Stimulated activated CD4-positive, alpha-beta T cell treated with anti-CD3 and anti-CD28 coated beads, Interleukin-4, amount 100 ng/mL, for 48 hours (primary cell): ENCODE measurements at places on chromosomes 12 and 14.

GRCh38 chr14:61542848-61543790 lies 152.2 kb upstream of the HIF1A start:
- DNase-seq: no peak

GRCh38 chr12:1529862-1530591 lies 64.4 kb downstream of the FBXL14 start:
- no peak for DNase-seq

GRCh38 chr14:82724316-82724715 lies 1190.7 kb upstream of the SEL1L start:
- DNase-seq: no peak

DNA sequence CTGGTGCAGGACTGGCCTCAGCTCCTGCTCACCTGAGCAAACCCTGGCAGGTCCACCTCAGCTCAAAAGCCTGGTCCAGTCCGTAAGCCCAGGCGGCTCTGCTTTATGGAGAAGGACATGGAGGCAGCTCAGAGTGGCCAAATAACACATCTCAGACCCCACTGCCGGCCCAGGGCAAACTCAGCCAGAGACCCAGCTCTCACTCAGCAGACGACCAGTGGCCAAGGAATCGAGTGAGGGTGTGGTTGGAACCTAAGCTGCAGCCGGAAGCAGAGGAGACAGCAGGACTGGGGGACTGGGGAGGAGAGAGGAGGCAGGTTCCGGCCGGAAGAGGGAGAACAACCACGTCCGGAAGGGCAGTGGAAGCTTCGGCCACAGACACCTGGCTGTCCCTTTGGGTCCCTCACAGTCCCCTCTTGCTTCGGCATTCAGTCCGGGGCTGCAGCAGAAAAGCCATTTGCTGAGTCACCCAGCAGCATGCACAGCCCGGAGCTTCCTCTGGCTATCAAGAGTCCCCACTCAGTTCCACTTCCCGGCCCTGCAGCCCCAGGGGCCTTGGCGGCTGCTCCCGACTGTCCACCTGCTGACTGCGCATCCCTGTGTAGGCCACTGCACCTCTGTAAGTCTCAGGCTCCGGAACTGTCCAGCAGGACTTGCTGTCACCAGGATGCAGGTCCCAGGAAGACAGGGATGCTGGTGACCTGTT lies 104.0 kb downstream of the CALM1 start:
- no peak for DNase-seq

DNA sequence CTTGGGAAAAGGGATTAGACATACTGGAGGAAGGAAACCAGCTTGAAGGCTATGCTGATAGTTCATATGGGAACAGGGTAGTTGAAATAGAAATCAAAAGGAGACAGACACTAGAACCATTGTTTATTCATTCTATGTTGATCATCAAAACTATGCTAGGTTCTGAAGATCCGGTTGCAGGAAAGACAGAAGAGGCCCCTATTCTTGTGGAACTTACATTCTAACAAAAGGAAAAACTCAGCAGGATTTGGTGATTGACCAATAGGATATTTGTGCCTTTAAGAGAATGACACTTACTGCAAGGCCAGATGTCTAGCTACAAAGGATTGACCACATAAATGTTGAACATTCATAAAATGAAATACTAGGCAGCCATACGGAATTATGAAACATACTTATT lies 179.2 kb downstream of the AKAP6 start:
- DNase-seq: no peak

DNA sequence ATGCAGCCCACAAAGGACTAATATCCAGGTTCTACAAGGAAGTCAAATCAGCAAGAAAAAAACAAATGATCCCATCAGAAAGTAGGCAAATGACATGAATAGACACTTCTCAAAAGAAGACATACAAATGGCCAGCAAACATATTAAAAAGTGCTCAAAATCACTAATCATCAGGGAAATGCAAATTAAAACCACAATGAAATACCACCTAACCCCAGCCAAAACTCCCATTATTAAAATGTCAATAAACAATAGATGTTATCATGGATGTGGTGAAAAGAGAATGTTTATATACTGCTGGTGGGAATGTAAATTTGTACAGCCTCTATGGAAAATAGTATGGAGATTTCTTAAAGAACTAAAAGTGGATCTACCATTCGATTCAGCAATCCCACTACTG lies 25.0 kb downstream of the SLC41A2 start:
- no peak for DNase-seq

GRCh38 chr12:75489613-75490210 lies 9.2 kb downstream of the GLIPR1 start:
- DNase-seq: no peak

DNA sequence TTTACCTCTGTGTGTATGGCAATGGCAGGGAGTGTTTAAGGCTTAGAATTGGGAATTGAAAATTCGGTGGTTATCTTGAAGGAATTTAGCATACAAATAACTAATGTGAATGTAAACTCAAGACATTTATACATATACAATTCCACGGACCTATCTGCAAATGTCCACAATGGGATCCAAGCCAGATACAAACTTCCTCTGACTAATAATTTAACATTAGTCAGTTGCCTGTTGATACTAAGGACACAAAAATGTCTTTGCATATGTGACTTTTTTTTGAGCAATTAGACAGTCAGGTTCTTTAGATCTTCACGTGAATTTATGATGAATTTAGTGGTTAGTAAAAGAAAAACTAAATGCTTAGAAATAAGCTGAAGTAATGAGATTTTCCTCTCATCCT lies 40.5 kb downstream of the ESR2 start:
- DNase-seq: no peak

GRCh38 chr12:106985479-106985878 lies 1.5 kb downstream of the MTERF2 start:
- no peak for DNase-seq

- no peak for DNase-seq
These were observed 192.3 kb downstream of the DPF3 start for GRCh38 chr14:72701605-72702004.

DNA sequence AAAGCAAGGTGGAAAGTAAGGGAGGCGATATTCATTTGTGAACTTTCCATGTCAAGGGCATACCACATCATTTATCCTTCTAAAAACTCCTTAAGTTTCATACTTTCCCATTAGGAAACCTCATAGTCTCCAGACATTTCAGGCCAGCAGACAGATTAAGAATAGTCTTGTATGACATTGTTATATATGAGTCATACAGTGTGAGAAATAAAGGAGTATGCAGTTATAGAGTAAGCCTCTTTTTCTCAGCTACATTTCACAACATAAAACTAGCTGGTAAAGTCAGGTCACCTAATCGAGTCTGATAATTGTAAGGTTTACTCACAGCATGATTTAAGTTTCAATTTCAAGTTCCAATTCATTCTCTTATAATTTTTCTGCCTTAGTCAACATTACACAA lies 164.3 kb downstream of the GRIP1 start:
- DNase-seq: no peak

DNA sequence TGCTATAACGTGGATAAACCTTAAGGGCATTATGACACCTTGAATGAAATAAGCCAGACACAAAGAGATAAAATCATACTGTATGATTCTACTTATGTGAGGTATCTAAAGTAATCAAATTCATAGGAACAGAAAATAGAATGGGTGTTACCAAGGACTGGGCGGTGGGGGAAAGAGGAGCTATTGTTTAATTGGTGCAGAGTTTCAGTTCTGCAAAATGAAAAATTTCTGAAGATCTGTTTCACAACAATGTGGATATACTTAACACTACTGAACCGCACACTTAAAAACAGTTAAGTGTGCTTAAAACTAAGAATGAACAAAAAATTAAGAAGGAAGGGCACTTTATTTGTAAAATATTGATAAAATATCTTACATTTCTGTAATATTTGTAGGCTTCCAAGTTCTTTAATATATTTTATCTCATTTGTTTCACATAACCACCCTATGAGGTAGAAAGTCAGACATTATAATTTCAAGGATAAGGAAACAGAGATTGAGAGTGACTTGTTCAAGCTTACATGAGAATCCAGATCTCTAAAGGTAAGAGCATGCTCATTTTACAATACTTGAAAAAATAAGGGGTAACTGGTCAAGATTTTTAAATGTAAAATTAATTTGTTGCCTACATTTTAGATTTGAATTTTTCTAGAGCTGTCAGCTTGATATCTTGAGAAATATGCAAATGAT lies 14.9 kb downstream of the LTA4H start:
- DNase-seq: no peak

DNA sequence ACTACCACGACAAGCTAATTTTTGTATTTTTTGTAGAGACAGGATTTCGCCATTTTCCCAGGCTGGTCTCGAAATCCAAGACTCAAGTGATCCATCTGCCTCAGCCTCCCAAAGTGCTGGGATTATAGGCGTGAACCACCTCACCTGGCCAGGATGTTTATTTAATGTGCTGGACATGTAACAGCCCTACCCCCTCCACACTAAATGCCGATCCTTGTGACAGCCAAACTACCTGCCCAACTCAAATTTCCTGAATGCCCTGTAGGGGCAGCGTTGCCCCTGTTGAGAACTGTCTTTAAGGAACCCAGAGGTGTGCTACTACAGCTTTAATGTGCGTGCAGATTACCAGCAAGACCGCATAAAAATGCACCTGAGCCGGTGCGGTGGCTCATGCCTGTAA lies 48.1 kb downstream of the KCNK13 start:
- no peak for DNase-seq

DNA sequence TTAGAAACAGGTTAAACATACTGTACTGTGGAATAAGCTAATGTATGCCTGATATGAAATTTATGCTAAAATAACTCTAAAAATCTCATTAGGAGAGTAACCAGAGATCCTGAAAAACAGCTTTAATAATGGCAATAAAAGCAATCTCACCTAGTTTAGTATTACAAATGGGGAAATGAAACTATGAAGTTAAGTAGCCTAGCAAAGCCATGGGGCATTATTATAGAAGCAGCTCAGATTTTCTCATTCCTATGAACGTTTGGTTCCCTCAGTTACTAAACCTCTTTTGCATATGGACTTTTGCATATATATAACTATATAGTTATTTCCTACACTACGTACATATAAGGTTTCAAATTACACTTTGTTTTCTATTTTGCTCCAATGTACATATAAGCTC lies 25.0 kb upstream of the APPL2 start:
- no peak for DNase-seq

GRCh38 chr12:108519558-108519957 lies 4.5 kb downstream of the FICD start:
- no peak for DNase-seq

- no peak for DNase-seq
These were observed 31.5 kb upstream of the NUAK1 start for GRCh38 chr12:106170285-106170684.
